GM13976 (cell line): ENCODE measurements at places on chromosomes 1 and 21.

GRCh38 chr1:109181085-109181806 is 32.5 kb upstream of the SARS1 start:
- no peak for DNase-seq

DNA sequence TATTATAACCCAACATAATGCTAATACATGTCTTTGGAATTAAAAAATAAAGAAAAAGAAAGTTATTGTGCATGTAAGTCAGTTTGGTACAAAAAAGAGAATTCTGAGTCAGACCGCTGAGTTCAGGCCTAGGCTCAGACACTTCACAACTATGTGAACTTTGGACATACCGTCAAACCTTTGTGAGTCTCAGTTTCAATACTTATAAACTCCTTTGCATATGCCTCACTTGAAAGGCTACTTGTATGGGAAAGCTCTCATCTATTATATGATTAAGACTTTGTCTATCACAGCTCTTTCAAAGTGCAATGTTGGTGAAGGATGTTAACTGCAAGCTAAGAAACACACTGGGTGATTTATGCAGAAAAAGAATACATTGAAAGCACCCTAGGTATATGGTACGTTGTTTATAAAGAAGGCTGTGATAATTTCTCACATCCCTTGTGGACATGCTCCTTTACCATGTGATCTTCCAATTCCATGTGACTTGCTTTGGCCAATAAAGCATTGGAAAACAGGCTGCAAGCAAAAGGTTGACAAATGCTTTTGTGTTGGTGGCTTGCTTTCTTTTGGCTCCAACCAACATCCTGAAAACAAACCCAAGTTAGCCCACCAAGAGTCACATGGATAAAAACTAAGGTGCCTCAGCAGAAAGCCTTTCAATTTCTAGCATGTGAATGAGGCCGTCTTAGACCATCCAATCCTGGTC is 49.6 kb downstream of the INTS7 start:
- peak; percentile 48 for DNase-seq

GRCh38 chr1:98910827-98911226 is 93.8 kb downstream of the PLPPR5 start:
- DNase-seq = no peak

- DNase-seq = no peak
These were observed 46.9 kb downstream of the S100B start for GRCh38 chr21:46557919-46558392.

DNA sequence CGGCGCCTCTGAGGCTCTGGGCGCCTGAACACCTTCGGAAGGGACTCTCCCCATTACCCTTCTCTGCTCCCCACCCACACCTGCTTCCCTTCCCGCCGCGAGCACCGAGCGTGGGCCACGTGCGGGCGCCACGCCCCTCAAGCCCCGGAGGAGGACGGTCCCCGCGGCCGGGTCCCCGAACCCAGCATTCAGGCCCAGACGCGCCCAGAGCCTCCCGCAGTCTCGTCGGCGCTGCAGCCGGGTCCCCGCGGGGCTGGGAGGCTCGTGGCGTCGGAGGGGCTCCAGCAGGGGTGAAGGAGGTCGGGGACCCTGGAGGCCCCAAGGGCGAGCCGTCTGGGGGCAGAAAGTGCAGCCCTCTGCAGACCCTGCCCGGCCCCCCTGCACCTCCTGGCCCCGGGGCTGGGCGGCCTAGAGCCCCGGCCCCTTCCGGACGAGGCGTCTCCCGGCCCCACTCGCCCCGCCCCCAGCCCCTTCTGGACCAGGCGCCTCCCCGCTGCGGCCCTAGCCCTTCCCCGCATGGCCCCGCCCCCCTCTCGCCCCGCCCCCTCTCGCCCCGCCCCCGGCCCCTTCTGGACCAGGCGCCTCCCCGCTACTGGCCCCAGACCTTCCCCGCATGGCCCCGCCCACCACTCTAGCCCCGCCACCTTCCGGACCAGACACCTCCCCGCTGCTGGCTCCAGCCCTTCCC is 378 bp upstream of the SMIM1 start:
- peak; percentile 100 for DNase-seq

GRCh38 chr21:46077674-46078101 is 20.2 kb upstream of the COL6A2 start:
- no peak for DNase-seq

- DNase-seq = no peak
These were observed 484.2 kb downstream of the SIPA1L2 start for GRCh38 chr1:232145768-232146167.

GRCh38 chr1:117587499-117588356 is 18.1 kb upstream of the TENT5C start:
- DNase-seq = peak; percentile 8

- no peak for DNase-seq
These were observed 8.7 kb upstream of the CBR3 start for GRCh38 chr21:36126208-36126565.

DNA sequence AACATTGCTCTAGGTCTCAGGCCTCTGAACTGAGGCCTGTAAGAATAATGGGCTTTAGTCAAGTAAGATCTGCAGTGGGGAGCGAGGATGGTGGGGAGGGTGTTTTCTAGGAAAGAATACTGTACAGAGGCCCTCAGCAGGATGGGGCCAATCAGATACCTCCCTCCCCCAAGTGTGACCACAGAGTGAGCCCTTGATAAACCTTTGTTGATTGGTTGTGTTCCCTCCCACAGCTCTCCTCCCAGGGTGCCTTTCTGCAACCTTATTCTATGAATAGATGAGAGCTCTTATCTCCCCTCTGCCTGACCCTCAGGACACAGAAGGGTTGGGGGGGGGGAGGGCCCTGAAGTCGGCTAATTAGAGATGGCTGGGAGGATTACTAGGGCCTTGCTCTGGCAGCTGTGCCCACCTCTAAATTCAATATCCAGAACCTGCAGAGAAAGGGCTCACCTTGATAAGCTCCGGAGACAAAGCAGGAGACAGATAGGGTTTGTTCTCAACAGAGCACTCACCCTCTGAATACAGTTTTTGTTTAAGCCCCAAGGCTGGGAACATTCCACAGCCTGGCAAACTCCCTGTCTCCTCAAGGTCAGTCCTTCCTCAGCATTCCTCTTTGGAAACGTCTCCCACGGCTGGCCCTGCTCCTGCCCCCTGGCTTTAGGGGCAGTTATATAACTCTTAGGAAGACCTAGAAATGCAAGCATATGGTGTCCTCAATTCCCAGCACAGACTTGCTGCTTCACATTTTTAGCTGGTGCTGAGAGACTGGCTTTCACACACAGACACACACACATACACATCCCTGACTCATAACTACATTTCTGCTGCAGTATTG is 42.9 kb downstream of the ATP1A1 start:
- DNase-seq = no peak

- no peak for DNase-seq
These were observed 333.6 kb upstream of the CAMK1G start for GRCh38 chr1:209249785-209250440.

- DNase-seq = no peak
These were observed 761.9 kb upstream of the CXADR start for GRCh38 chr21:16750926-16751325.

DNA sequence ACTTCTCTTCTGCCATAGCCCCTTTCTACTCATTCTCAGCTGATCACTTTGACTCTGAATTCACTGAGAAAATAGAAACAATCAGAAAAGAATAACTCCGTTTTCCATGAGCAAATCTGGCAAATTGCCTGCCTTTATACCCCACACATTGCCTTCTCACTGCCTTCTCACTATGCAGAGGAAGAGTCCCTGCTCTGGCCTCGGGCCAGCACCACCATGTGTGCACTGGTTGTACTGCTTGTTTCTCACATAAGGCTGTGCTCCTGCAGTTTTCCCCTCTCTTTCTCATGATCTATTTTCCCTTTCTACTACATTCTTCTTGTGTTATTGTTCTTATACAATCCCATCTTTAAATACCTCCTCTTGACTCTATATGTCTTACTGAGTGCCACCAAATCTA is 2.3 kb upstream of the HMGCS2 start:
- DNase-seq = no peak

DNA sequence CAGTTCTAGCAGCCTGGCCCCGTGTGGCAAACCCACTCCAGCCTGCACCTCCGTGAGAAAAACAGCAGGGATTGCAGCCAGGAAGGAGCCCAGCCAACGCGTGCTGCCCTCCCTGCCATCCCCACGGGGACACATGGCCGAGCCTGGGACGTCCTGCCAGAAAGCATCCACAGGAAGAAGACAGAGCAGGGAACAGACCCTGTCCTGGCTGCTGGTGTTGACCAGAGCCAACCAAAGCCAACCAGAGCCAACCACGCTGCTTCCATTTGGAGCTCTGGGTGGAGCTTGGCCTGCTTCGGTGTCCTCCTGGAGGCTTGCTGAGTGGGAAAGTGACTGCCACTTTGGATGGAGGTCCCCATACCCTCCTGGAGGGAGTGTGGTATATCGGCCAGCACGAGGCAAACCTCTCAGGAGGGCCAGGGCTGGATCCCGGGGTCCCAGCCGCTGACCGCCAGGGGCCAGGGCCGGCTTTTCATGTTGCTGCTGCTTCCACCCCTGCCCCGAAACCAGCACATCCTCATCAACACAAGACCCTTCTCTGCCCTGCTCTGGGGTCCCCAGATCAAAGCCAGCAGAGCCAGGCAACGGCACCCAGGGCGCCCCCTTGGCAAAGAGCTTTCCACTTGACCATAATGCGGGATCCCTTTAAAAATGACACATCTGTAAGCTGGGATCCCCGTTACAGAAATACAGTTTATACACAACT is 80.6 kb upstream of the ARHGEF16 start:
- DNase-seq = no peak

- no peak for DNase-seq
These were observed 12.7 kb downstream of the TPM3 start for GRCh38 chr1:154178911-154179811.

- no peak for DNase-seq
These were observed 35.2 kb upstream of the MUTYH start for GRCh38 chr1:45375104-45376090.

GRCh38 chr1:7052701-7053100 is 267.4 kb downstream of the CAMTA1 start:
- no peak for DNase-seq

- DNase-seq = peak; percentile 70
These were observed 181.0 kb upstream of the KLHDC7A start for GRCh38 chr1:18299441-18300338.

GRCh38 chr1:40539338-40539737 is 7.9 kb downstream of the ZNF684 start:
- DNase-seq = no peak

GRCh38 chr1:247415423-247416361 is at the start of gene NLRP3:
TSS of gene NLRP3 (plus strand) at chr1:247416173. CDS start at chr1:247418801, 2,628 bp downstream.
- DNase-seq = no peak

DNA sequence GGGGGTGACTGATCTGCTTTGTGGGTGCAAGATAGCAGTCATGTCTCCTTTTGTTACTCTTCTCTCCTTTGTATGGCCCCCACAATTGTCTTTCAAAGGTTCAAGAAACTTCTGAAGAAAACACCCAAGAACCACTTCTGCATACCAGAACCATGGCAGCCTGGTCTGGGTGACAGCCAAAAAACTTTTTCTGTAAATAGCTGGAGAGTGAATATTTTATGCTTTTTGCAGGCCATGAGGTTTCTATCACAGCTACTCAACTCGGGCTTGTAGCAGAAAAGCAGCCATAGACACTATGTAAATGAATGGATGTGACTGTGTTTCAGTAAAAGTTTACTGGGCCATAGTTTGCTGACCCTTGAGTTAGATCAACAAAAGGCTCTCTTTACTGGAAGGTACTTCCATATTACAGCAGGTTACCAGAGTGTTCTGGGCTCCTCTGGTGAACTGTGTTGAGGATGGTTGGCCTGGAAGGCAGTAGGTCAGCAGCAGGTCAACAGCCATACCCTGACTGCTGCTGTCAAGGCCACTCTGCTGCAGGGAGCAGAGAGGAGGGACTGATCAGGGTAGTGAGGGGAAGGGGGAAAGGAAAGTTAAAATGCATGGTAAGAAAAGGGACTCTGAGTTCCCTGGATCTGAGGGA is 116.4 kb downstream of the GDAP2 start:
- no peak for DNase-seq

DNA sequence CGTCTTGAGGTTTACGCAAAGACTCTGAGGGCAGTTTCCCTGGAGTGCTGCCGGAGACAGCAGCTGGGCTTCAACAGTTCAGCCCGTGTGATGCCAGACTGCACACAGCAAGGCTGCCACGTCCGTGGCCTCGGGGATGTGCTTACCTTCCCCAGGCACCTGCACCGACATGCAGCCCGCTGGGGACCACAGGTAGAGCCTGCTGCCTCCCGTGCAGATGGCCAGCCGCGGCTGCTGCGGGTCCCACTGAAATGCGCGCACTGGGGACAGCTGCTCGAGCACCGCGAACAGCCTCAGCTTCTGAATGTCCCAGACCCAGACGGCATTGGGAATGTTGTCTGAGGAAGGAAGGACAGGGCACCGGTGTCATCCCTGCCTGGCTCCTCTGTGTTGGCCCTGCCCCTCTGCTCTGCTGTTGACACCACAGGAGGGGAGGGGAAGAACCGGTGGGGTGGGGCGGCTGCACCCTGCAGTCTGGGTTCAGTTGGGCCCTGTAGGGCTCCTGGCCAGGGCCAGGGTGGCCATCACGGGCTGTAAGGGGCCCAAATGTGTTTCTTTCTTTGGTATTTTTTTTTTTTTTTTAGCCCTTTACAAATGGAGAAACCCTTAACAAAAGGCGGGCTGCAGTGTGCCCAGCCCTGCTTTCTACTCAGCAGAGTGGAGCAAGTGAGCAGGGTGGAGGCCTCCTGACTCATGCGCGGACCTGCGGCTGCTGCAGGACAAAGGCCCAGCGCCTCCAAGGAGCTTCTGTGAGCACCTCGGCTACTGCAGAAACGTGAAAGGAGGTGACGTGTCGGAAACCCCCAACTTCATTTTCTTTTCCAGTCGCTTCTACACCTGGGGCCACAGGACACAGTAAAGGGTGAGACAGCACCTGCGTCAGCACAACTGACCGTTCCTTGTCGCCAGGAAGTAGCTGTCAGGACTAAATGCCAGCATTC is 6.8 kb downstream of the TPRG1L start:
- DNase-seq = no peak
